ENCODE measurements at places on chromosomes 16 and 17. TPM values are rescaled to one million over a fixed set of nuclear protein-coding genes. Genes with fewer than 3 reads are reported as not detected.
A peak's percentile ranks its signal among the peaks of the same experiment; 100 is the strongest.

ETV4 gene
- 1.4 TPM for total RNA-seq

DNA sequence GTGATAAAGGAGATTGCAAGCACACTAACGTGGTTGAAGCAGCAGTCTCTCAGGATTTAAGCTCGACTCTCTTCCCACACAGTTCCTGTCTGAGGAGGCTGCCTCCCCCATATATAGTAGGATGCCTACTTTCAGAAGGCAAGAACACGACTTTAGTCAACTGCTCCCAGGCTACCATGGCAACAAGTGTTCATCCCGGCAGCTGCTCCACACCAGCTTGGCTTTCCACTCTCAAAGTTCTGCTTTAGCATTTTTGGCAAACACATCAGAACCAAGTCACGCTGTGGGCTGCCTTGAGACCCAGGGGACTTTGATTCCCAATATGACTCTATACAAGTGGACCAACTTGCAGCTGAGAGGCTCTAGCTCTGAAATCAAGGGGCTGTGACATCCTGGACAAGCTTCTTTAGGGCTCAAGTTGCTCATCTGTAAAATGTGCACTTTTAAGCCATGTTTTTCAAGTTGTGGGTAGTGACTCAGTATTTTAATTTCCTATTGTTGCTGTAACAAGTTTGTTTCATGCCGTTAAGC is 16.5 kb downstream of the ZP2 start:
- H3K27ac ChIP-seq = no peak overlapping the region
- no peak overlapping the region for H3K4me3 ChIP-seq
- DNase-seq = no peak
- H3K4me1 ChIP-seq = peaks cover 9% of the 10 kb centered on the region
- no peaks in the 10 kb centered on the region for H3K36me3 ChIP-seq
- H3K27me3 ChIP-seq = no peaks in the 10 kb centered on the region

DNA sequence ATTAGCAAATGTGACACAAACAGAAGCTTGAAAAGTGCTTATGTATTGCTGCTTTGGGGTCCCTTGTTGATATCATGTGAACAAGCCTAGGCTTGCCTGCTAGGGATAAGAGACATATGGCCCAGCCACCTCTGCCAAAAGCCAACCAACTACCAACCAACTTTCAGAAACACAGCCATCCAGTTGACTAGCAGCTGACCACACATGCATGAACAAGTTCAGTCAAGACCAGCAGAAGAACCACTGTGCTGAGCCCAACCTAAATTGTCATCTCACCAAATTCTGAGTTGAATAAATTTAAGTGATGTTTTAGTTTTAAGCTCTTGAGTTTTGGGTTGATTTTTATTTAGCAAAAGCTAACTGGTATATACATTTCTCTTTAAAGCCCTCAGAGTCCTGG is 3.5 kb downstream of the ERN2 start:
- H3K4me1 ChIP-seq = no peaks in the 10 kb centered on the region
- H3K4me3 ChIP-seq = no peak overlapping the region
- DNase-seq = no peak
- peaks cover 48% of the 10 kb centered on the region for H3K27me3 ChIP-seq

GRCh38 chr17:4436381-4436780 is 2.6 kb downstream of the SPNS3 start:
- peak overlapping the region; percentile 27 for H3K4me3 ChIP-seq
- H3K4me1 ChIP-seq = peaks cover 25% of the 10 kb centered on the region
- H3K36me3 ChIP-seq = peaks cover 2% of the 10 kb centered on the region
- no peak for DNase-seq

DNA sequence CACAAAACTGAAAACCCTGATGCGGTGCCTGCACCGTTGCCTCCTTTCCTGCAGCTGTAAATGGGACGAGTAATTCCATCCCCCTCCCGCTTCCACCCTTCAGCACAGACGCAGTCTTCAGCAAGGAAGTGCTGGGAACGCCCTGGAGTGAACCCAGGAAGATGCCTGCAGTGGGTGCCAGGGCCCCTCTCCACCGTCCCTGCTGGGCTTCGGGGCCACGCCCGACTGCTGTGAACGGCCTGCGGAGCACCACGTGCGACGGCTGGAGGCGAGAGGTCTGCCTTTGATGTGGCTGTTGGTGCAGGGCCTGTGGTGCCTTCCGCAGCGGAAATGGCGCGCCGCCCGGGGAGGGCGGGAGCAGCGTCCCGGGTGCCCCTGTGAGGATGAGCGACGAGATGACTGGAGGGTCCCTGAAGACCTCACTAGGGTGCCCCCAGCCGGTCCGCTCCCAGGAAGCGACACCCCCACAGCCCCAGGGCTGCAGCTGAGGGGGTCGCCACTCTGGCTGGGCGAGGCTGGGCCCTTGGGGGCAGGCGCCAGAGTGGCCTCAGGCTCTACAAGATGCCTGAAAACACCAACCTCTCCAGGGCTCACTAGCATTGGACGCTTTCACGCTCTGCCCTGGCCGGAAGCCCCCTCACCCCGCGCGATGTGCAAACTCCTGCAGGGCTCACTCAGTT is 749 bp upstream of the MC1R start:
- peaks cover 30% of the 10 kb centered on the region for H3K27me3 ChIP-seq
- H3K4me1 ChIP-seq = peaks cover 36% of the 10 kb centered on the region
- no peak overlapping the region for H3K27ac ChIP-seq

Data from activated naive CD4-positive, alpha-beta T cell treated with anti-CD3 and anti-CD28 coated beads for 36 hours (primary cell).